ENCODE measurements at places on chromosomes 2 and 18.

- DNase-seq = no peak
Observed at GRCh38 chr2:216281316-216281715, 91.0 kb downstream of the MARCHF4 start.

DNA sequence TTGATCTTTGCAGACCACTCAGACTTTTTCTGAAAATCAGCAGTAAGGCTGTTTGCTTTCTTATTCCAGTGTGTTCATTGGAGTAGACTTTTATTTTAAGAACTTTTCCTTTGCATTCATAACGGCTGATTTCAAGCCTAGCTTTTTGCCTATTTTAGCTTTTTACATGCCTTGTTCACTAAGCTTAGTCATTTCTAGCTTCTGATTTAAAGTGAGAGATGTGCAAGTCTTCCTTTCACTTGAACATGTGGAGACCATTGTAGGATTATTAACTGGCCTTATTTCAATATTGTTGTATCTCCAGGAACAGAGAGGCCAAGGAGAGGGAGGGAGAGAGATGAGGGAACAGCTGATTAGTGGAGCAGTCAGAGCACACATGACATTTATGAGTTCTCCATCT lies 32.1 kb downstream of the RNMT start:
- DNase-seq = no peak

DNA sequence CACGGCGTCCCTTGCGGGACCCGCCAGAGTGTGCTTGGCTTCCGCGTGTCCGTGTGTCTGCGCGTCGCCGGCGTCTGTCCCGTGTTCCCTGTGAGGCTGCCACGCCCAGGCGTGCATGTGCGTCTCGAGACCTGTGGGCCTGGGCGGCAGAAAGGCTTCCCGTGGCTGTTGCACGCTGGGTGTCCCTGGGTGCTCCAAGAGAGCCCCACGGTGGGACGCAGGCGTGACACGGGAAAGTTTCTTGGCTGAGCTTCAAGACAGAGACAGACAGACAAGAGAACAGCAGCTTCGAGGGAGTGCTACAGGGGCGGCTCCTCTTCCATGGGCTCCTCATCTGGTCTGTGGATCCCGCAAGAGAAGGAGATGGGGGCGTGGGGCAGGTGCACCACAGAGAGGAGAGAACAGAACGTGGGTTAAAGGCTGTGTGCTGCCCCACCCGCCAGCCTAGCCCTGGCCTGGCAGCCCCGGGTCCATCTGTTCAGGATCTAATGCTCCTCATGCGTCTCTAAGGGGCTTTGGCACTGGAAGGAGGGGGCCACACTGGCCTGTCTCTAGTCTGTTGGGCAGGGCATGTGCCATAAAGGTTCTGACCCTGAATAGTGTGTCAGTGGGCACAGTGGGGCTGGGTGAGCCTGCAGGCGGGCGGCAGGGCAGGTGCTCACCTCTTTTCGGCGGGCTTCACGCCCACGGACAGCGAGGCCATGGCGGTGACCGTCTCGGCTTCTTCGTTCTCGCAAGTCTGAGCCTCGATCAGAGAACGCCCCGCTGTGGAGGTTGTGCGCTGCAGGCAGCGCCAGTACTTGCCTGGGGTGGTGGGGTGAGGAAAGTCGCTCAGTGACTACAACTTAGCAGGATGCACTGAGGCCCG lies 205.1 kb downstream of the TWIST2 start:
- no peak for DNase-seq

- DNase-seq = no peak
Observed at GRCh38 chr18:58507880-58508279, 121.0 kb downstream of the ALPK2 start.

DNA sequence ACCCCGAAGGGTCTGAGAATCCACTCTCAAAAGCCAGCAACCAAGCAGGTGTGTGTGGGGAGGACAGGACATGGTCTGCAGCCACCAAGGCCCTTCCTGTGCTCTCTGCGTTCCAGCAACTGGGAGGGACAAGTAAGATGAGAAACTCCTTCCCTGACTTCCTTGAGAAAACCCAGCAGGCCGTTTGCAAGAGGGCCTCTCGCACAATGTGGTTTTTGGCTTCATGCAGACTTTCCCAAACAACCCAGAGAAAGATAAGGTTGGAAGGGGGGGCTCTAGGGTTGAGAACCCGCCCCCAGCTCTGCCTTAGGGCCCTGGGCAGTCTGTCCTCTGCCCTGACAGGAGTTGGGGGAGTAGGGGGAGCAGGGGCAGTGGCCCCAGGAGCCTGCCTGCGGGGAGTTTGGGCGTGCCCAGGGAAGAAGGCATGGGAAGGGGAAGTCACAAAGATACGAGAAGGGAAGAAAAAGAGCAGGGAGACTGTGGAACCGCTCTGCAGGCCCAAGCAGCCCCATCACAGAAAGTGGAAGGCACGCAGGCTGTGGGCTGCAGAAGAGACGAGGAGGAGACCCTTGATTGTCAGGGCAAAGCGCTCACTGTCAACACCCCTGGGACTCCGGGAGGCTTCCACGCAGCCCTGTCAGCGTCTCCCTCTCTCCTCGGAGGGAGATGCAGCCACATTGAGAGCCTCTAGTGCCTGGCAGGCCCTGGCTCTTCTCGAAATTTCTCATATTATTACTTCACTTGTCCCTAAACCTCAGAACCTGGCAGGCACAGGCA lies 99.8 kb downstream of the SMAD7 start:
- no peak for DNase-seq

DNA sequence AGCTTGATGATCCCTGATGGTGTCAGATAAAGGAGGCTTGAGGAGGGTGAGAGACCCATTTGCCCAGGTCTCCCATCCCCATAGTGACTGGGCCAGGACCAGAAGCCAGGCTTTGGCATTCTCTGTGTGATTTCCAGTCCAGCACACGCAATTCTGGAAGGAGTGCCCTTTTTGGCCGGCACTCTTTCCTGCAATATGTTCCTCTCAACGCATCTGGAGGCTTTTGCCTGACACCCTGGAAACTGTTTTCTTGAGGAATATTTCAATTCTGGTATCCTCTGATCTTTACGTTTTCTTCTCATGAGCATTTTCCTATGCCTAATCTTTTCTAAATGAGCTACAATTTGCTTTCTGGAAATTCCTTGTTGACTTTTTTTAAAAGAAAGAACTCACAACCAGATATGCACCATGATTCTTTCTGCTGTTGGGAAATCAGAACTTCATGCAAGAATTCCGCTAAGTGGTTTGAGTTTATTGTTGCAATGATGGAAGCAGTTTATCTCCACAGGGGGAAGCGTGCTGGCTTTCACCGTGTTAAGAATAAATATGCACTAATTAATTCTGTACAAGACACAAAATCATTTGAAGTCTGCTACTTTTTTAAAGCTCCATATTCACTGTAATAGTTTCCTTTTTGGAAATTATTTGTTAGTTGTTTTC lies 143.7 kb downstream of the NAPG start:
- DNase-seq = no peak

- DNase-seq = no peak
Observed at GRCh38 chr2:156157670-156158069, 174.9 kb downstream of the NR4A2 start.

- DNase-seq = no peak
Observed at GRCh38 chr2:236633219-236633570, 63.6 kb downstream of the ACKR3 start.

GRCh38 chr18:5294113-5294456 lies 1.4 kb downstream of the ZBTB14 start:
- DNase-seq = no peak

DNA sequence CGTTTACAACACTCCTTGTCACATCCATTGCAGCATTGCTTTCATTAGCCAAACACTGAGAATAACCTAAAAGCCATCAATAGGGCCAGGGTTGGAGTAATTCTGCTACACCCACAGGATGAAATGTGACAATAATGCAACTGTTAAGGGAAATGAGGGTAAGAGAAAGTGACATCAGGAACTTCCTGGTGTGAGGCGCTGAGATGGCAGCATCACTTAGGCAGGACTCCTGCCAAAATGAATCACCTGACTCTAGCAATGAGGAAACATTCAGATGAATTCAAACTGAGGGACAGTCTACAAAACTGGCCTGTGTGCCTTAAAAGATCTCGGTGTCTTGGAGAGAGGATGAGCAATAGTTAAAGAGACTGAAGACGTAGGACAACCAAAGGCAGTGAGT lies 115.6 kb upstream of the AGAP1 start:
- DNase-seq = no peak

- no peak for DNase-seq
Observed at GRCh38 chr2:201122276-201122675, 6.3 kb downstream of the CFLAR start.

GRCh38 chr18:69564602-69565001 lies 163.9 kb downstream of the DOK6 start:
- DNase-seq = no peak

- no peak for DNase-seq
Observed at GRCh38 chr2:36414307-36414706, 58.7 kb downstream of the CRIM1 start.

- no peak for DNase-seq
Observed at GRCh38 chr2:118643294-118643693, 204.2 kb downstream of the EN1 start.

- no peak for DNase-seq
Observed at GRCh38 chr18:54228364-54228763, 3.9 kb upstream of the MBD2 start.

DNA sequence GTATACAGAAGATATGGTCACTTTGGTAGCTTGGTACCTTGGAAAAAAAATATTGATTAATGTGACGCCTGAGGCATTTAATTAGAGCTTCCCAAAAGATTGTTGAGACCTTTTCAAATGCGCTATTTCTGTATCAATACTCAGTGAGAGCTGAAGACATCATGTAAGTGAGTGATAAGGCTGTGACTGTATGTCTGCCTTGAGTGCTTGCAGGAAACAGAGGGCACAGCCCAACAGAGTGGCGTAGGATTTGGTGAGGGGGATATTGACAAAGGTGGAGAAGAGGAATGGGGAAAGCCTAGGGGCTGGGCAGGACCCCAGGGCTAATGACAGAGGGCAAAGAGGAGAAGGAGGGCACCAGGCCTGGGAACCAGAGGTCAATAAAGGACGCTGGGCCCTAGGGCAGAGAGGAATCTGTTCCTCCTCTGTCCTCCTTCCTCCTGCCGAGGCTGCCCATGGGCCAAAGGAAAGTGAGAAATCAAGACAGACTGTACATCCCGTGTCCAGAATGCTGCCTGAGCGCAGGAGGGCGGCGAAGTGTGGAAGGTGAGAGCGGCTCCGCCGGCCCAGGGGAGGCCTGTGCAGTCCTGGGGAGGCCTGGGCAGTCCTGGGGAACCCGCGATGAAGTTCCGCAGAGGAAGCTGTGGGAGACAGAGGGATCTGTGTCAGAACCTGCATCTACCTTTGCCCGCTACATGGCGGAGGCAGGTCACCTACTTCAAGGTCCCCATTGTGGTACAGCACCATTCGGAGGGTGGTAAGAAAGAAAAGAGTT lies 228.6 kb upstream of the PIEZO2 start:
- DNase-seq = no peak

DNA sequence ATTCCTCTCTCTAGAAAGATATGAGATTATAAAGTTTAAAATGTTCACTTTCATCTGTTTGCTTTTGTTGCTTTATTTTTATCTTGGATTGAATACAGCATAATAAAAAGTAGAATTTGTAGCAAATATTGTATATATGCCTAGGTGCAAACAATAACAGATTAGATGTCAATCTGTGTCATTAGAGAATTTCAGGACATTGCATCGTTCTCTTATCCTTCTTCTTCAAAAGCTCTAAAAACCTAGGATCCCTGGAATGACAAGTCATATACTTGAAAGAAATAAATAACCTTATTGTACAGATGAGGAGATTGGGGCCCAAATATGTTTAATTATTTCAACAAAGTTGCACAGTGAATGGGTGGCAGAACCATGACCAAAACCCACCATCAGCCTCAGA lies 102.8 kb upstream of the BZW1 start:
- no peak for DNase-seq

DNA sequence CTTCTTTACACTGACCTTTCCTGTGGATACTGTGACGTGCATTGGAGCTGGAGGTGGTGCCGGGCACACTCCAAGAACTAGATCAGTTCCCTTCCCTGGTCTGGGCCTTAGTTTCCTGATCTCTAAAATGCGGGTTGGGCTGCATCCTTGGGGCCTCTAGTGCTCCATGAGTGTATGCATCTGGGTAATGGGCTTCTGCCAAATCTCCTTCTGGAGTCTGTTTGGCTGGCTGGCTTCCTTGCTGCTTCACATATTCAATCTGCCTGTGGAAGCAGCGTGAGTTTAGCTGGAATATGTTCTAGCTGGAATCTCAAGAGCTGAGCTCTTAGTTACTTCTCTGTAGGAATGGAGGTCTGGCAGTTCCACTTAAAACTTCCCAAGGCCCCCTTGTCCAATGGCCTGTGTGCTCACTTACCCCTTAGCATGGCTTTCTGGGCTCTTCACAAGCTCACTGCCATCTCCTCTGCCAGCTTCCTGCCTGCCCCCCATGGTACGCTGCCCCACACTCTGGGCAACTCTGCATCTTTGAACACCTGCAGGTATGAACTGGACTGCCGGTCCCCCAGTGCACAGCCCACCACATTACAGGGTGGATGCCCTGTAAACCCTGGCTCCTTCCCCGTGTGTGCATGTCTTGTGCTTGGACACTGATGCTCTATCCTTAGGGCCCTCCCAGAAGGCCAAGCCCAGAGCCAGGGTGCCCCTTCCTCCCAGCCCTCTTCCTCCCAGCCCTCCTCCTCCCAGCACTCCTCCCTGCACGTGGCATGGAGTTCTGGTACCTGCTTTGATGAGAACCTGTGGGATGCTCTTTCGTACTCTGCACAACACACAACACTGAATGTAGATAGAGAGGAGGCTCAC lies 103.6 kb upstream of the SMAD2 start:
- DNase-seq = no peak

DNA sequence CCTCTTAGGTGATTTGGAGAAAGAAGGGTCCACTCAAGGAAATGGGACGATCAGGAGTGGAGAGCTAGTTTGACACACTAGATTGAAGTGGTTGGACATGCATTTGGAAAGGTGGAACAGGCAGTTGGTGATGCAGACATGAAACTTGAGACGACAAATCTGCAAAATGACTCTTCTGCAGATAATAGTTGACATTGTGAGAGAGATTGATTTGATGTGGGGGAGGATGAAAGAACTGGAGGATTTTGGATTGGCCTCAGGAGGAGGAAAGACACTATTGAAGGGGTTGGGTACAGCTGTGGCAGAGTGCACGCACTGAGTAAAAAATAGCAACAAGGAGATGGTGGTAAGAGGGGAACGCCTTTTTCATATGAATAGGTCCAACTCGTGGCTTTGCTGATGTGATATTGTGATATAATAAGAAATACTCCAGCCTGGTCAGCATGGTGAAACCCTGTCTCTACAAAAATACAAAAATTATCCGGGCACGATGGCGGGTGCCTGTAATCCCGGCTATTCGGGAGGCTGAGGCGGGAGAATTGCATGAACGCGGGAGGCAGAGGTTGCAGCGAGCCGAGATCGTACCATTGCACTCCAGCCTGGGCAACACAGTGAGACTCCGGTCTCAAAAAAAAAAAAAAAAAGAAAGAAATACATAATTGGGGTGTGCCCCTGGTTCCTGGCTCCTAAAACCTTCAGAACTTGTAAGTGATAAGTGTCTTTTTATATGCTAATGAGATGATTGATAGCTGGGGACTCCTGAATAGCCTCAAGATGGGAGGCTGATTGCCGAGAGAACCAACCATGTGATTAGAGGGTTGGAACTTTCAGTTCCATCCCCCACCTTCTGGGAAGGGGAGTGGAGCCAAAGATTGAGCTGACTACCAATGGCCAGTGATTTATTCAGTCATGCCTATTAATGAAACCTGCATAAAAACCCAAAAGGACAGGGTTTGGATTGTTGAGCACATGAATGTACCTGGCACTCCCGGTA lies 9.7 kb downstream of the TTLL4 start:
- DNase-seq = no peak

GRCh38 chr2:105732101-105732500 lies 12.6 kb upstream of the NCK2 start:
- DNase-seq = no peak

- DNase-seq = no peak
Observed at GRCh38 chr2:60158262-60158661, 395.2 kb downstream of the BCL11A start.
